ENCODE measurements at places on chromosomes 2 and 18.

DNA sequence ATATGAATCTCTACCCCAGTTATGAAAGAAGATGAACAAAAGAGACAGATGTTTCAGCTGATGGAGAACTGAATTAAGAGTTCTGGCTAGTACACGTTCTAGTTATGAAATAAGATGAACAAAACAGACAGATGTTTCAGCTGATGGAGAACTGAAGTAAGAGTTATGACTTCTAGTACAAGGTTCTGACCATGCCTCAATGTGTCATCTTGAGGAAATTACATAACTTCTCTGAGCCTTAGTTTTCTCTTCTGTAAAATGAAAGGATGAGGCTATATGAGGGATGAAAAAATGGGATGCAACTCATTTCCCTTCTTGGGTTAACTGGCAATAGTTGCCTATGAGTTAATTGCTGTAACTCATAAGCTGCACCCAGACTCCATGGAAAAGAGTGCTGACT is 92.9 kb upstream of the WDR75 start:
- no peak for DNase-seq

GRCh38 chr2:9375857-9376428 is 47.4 kb downstream of the ITGB1BP1 start:
- no peak for DNase-seq

DNA sequence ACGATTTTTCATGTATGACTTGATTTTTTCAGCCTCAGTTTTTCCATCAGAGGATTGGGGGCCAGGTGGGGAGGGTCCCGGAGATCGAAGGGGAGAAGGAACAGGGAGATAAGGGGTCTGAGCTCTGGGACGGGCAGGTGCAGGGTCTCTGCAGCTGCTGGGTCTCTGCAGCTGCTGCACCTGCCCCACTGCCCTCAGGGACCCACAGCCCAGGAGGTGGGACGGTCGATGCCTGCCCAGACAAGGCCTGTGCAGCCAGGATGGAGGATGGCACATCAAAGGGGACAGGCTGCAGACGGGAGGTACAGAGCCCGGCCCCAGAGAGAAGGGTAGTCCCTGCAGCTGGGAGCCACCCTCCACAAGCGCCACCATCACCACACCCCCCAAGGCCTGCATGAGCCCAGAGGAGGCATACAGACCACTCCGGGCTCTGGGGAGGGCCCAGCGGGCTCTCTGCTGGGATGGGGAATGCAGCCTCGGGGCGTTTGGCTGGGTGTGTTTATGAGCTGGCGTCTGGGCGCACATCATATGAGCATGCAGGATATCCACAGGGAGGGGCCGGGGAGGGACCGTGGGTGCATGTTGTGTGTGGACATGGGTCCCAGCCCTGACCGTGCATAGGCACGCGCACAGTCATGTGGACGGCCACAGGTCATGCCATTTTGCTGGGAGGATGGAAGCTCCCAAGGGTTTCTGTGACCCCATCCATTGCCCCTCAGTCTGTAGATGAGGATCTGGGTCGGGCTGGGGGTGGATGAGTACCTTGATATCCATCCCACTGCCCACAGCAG is 34.9 kb upstream of the GPC1 start:
- no peak for DNase-seq

DNA sequence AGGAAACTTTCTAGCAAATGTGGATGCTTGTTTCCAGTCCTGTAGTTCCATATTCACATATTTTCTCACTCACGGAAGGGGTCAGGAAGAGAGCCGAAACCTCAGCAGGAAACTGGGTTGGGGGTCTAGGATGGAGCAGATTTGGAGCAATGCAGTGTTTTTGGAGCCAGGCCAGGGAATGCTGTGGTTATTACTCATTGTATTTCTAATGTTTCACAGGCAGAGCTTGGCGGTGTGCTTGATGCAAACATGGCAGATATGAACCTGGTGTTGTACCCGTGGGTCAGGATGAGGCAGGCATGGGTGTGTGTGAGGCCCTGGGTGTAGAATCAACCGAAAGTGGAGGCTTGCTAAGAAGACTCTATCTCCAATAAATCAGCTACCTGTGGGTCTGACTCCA is 34.6 kb upstream of the ACKR3 start:
- DNase-seq = no peak

GRCh38 chr2:150167711-150168110 is 319.8 kb downstream of the RND3 start:
- DNase-seq = no peak

GRCh38 chr2:27088634-27089033 is 2.1 kb downstream of the KHK start:
- DNase-seq = no peak

DNA sequence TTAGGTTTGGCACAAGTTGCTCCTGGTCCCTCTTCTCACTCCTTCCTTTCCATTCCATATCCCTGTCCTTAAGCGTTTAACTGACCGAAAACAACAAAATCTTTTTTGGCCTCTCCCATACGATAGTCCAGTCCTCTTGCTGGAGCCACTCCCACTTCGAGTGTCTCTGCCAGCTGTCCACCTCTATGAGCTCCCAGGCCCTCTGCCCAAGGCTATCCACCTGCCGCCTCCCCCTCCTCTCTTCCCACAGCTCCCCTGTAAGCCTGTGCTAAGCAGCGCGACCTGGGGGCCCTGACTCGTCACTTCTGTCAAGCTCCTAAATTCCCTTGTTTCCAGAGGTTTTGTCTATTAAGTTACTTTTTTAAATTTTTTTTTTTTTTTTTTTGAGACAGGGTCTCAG is 47.0 kb upstream of the FOSL2 start:
- no peak for DNase-seq

- no peak for DNase-seq
These were observed 231.9 kb upstream of the MGAT5 start for GRCh38 chr2:134021830-134022524.

DNA sequence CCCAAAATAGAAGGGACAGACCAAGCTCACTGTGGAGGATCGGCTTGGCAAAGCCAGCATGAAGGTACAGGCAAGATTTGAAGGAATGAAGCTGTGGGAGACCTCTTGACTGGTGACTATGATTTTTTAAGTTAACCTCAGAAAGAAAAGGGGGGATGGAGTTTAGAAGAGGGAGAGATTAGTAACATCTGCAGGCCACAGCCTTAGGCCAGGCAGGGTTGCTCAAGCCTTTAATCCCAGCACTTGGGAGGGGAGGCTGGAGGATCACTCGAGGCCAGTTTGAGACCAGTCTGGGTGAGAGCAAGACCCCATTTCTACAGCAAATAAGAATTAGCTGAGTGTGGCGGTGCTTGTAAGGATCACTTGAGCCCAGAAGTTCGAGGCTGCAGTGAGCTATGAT is 46.6 kb downstream of the ZNF532 start:
- DNase-seq = no peak

Measured in effector CD4-positive, alpha-beta T cell (primary cell).